ENCODE measurements at places on chromosomes 12 and 14.
A peak's percentile ranks its signal among the peaks of the same experiment; 100 is the strongest.

DNA sequence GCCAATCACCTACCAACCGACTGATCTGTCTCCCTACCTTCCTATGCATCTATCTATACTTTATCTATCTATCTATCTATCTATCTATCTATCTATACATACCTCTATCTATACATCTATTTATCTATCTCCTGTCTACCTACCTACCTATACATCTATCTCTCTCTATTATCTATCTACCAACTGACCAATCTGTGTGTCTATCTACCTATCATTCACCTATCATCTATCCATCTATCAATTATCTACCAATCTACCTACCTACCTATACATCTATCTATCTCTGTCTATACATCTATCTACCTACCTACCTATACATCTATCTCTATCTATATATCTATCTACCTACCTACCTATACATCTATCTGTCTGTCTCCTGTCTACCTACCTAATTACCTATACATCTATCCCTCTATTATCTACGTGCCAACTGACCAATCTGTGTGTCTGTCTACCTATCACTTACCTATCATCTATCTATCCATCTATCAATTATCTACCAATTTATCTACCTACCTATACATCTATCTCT lies 3.5 kb downstream of the DNAH10 start:
- no peak for DNase-seq

GRCh38 chr14:38930898-38931297 lies 172.1 kb downstream of the SEC23A start:
- DNase-seq = no peak

DNA sequence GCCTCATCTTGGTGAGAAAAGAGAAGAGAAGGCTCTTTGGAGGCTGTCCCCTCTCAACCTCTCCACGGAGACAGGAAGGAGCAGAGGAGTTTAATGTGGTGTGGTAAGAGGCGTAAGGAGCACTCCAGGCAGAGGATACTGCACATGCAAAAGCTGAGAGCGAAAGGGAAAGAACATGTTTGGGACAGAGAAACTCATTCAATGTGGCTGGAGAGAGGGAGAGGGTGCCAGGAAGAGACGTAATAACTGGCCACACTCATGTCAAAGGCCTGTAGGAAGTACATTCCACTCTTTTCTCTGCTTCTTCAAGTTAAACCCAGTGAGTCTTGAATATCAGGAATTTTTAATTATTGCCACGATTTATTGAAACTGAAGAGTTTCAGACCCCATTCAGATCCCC lies 12.0 kb downstream of the VDR start:
- DNase-seq = no peak

GRCh38 chr12:108616941-108617858 lies 16.5 kb downstream of the SELPLG start:
- no peak for DNase-seq

GRCh38 chr12:8499616-8500015 lies 13.7 kb upstream of the CLEC4D start:
- DNase-seq = no peak

DNA sequence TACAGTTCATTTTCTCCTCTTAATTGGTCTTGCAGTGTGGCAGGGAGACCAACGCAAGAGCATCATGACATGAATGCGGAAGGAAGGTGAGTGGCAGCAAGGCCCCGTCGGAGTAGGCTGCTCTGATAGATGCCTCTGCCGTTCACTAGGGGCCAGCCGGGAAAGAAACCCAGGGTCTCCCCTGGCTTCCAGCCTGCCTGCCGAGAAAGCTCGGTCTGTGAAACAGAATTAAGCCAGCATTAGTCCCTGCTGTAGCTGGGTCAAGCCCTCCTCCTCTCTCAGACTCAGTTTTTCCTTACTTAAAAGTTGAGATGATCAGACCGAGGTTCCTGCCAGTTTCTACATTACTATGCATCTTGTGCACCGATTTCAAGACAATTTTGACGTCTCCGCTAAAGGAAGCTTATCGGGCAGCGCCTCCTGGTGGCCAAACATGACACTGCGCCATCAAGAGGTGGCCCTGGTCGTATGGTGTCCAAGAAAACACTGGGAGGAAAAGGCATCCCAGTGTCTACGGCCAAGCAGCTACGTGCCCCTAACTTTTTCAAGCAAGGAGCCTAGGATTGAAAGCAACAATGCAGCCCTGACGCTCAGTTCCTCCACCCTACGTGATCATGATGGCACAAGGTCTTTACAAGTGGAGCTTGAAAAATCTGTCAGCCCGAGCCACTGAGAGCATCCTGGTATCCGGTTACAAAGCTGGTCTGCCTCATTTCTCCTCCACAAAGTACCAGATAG lies 131.6 kb downstream of the KSR2 start:
- peak; percentile 46 for DNase-seq

- DNase-seq = no peak
These were observed 130.4 kb downstream of the DAAM1 start for GRCh38 chr14:59318908-59319307.

DNA sequence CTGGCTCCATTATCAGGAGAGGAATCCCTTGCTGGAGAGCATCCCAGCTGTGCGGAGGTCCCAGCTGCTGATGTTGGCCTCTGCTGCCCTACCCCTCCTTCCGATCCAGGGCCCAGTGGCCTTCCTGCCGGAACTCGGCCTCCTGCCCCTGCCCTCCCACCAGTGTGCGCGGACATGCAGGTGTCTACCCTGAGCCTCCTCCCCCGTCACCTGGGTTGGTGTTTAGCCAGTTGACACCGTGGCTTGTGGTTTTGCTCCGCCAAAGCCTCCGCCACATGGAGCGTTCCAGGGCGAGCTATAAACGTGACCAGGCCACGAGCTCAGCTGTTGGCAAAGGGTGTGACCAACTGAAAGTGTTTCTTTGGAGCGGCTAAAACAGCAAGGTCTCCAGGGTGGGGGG lies 1104.3 kb downstream of the BCL11B start:
- no peak for DNase-seq

DNA sequence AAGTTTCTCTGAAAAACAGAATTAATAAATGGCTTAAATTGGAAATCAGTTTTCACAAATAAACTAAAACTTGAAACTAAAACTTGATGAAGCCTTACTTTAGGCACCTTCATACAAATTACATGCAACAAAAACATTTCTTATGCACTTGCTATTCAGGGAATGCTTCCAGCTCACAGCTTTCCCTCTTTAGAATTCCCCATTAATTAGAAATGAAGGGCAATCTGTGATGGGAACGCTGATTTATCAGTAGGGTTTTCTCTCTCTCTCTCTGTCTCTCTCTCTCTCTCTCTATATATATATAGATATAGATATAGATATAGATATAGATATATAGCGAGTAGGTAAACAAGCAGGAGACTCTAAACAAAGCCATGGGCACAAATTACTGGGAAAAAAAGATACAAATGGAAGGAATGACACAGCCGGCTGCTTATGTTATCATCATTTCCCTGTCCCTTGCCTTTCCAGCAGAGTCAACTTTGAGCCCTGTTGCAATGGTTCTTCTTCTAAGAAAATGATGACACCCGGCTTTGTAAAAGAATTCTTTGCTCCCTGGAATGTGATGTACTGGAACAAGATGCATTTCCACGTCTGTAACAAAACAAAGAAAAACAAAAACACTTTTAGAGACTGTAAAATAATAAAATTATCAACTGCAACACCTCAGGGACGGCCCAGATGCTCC lies 1121.6 kb upstream of the TMEM132C start:
- no peak for DNase-seq

DNA sequence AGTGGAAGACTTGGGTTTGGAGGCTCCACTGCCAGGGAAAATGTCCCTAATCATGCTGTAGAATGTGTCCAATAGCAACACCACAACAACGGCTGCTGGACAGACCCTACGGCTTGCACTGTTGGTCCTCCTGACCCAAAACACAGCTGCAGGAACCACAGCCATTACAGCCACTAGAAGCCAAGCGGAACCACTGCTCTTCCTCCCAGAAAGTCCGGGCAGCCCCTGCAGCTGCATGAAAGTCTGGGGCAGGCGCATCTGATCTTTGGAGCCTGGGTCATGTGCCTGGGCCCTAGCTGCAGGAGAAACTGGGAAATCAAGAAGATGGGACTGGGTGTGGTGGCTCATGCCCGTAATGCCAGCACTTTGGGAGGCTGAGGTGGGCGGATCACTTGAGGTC lies 124.7 kb upstream of the METAP2 start:
- DNase-seq = no peak

- peak; percentile 22 for DNase-seq
These were observed 6.3 kb upstream of the ITGB7 start for GRCh38 chr12:53213348-53213747.

- no peak for DNase-seq
These were observed 28.1 kb downstream of the ARF6 start for GRCh38 chr14:49920935-49921334.

- DNase-seq = no peak
These were observed 38.8 kb downstream of the CBX5 start for GRCh38 chr12:54240971-54241588.

DNA sequence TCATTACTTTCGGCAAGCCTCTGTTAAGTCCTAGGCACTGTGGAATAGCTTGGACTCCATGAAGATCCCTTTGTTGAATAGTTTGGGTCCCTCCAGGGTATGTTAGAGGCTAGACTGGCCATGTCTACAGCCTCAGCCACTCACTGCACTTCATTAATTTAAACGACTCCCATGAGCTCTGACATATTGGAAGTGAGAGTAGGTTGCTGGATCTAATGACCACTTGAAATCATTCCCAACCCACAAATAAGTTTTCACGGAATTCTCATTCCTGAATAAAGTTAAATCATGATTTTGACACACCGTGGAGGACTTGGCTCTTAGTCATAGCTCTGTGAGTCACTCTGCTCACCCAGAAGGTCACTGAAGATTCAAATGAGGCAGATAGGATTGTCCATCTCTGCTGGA lies 21.4 kb upstream of the APPL2 start:
- DNase-seq = no peak

- no peak for DNase-seq
These were observed 196.6 kb downstream of the CALM1 start for GRCh38 chr14:90593254-90594040.

DNA sequence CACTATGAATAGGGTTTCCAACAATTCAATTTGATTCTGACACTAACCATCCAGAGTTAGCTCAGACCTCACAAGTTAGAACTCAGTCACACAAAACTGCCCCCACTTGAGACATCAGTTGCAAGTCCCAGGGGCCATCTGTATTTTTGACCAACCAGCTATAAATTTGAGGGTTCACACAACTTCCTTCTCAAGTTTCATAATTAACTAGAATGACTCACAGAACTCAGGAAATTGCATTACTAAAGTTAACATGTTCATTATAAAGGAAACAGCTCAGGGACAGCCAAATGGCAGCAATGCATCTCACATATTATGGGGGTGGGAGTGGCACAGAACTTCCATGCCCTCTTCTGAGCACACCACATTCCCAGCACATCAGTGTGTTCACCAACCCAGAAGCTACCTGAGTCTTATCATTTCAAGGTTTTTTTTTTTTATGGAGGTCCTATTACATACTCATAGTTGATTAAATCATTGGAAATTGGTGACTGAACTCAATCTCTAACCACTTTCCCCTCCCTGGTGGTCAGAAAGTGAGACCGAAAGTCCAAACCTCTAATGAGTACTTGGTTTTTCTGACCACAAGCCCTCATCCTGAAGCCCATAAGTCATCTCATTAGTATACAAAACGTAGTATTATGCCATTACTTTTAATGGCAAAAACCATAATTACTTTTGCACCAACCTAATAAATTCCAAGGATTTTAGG lies 1721.5 kb upstream of the SEL1L start:
- DNase-seq = no peak

- DNase-seq = no peak
These were observed 127.3 kb upstream of the TMPO start for GRCh38 chr12:98388126-98388525.

DNA sequence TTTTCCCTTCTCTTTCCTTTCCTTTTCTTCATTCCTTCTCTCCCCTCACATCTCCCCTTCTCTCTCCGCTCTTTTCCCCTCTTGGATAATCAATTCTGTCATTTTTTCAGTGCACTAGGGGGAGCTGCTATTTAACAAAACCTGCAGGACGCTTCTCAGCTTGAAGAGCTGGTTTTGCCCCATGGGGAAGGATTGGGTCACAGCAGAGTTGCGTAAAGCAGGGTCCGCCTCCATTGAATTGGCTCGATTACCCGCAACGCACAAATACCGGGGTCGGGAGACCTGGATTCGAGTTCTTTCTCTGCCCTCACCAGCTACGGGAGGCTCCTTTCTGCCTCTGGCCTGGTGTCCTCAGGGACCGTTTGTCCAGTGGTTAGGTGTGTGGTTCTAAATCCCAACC lies 42.1 kb upstream of the CHGA start:
- no peak for DNase-seq

- DNase-seq = no peak
These were observed 211.2 kb downstream of the LRRK2 start for GRCh38 chr12:40435951-40436350.

GRCh38 chr12:106870116-106870515 lies 85.6 kb upstream of the TMEM263 start:
- no peak for DNase-seq

- DNase-seq = no peak
These were observed 111.2 kb upstream of the FLRT2 start for GRCh38 chr14:85418721-85419120.

- no peak for DNase-seq
These were observed 57.5 kb downstream of the ARHGAP5 start for GRCh38 chr14:32134448-32135097.

- DNase-seq = no peak
These were observed 163.6 kb downstream of the RIMBP2 start for GRCh38 chr12:130552483-130552996.

GRCh38 chr12:111369496-111370220 lies 763 bp upstream of the PHETA1 start:
- no peak for DNase-seq

DNA sequence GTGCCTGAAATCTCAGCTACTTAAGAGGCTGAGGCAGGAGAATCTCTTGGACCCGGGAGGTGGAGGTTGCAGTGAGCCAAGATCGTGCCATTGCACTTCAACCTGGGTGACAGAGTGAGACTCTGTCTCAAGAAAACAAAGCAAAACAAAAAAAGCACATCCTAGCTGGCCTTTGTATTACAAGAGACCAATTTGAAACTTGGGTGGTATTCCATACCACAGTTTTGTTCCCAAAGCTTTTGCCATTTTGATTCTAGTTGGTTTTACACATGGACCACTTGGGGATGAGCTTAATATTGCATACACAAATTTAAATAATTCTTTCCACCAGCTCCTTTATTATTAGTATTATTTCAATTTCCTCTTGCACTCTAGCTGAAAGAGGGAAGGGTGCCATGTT lies 276.9 kb upstream of the SLC16A7 start:
- no peak for DNase-seq

- DNase-seq = no peak
These were observed 161.7 kb downstream of the BTG1 start for GRCh38 chr12:91983935-91984334.

GRCh38 chr12:106291342-106291741 lies 11.2 kb upstream of the TCP11L2 start:
- no peak for DNase-seq

DNA sequence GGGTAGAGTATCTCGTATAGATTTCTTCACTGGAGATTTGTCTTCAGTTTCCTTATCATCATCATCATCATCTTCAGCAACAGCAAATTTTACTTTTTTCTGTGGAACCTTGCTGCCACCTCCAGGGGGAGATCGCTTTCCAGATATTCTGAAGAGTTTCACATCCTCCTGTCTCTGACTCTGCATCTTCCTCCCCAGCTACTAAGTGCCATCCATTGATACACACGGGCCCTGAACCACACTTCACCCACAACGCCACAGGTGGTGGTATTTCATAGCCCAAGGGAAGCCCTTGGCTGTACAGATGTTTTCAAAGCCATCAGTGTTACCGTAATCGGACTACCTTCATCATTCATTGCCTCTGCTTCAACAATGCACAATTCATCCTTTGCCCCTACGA lies 82.2 kb downstream of the PPP2R5C start:
- no peak for DNase-seq

Measured in GOT3 (cell line).